ENCODE measurements at places on chromosomes 6 and 20. TPM values are rescaled to one million over a fixed set of nuclear protein-coding genes. Genes with fewer than 3 reads are reported as not detected.
A peak's percentile ranks its signal among the peaks of the same experiment; 100 is the strongest.

DNA sequence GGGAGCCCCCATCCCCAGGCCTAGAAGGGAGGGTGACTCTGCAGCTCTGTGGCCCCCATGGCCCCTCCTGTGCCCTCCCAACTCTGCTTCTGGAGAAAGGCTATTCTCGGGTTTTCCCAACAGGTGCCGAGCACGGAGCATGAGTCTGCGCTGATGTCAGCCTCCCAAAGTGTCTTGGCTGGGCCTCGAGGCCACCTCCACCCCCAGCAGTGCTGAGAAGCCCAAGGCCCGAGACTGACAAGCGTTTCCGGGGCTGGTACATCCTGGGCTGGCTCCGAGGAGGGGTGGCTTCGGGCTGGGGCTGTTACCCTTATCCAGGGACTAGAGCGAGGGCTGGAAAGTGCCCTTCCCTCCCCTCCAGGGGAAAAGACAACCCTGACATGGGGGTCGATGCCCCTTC is 60.2 kb upstream of the GATA5 start:
- no peak for DNase-seq

- no peak for DNase-seq
Measured at GRCh38 chr20:1272368-1273100, 6.4 kb downstream of the SNPH start.

GRCh38 chr6:140576004-140576555 is 1201.6 kb upstream of the CITED2 start:
- no peak for DNase-seq

GRCh38 chr20:51508158-51508557 is 34.4 kb downstream of the NFATC2 start:
- no peak for DNase-seq

ALDH8A1 gene
- total RNA-seq = 0.14 TPM

DNA sequence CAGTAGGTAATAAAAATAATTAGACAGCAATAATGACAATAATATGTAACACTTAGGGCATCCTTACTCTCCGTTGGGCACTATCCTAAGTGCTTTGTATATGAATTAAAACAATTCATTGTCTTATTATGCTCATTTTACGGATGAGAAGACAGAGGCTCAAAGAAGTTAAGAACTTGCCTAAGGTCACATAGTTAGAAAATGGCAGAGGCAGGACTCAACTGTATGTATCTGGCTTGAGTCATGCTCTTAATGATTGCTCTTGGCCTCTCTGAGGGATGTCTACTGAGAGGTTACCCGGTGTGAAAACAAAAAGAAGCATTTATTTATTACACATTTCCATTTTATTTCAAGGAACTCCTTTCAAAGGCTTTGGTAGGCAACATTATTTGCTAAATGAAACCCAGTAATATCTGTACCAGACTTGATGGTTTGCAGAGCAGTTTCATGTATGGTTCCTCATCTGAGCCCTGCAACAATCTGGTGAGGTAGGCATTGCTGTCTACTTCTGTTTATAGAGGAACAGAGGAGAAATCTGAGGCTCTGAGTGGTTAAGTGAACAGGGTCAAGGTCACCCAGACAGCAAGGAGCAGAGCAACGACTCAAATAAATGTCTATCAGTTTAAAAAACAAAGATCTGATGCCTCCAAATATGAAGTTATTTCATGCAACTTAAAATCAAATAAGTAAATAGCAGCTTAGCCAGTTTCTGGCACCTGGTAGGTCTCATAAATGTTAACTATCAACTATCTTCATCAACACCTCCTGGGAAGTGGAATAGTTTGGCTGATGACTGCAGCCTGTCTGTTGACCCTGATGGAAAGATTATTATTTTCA is 4.2 kb upstream of the PARD6B start:
- no peak for DNase-seq

ZNF451 gene
- 16.4 TPM for total RNA-seq

GSTA1 gene
- not detected for total RNA-seq

DNA sequence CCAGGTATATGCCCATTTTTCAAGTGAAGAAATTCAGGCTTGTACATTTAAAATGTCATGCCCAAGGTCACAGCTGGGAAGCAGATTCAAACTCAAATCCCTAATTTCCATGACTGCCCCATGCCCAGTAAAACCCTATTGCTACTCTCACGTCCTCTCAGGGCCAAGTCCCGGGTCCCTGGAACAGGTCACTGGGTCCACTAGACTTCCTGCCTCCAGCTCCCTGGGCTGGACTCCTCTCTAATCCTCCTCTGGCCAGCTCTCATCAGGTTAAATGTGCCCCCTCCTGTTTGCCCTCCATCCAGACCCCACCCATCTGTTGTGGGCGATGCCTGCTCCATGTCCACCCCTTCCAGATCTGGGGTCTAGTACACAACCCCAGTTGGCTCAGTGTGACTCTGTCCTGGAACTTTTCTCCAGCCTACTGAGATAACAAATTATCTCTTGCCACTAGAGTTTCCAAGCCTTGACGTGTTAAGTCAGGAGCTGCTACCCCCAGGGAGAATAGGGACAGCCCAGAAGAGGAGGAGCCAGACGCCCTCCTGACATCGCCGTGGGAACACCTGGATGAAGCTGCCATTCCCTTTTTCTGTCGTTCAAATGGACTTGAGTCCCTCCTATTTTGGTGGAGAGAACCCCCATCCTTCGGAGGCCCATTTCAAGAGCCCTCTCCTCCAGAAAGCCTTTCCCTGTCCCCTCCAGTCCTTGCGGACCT is 3.7 kb upstream of the SPDEF start:
- no peak for DNase-seq

PRRC2A gene
- total RNA-seq = 81.2 TPM

MCHR2 gene
- not detected for total RNA-seq

STK38 gene
- 21.5 TPM for total RNA-seq

FAM83C gene
- not detected for total RNA-seq

GRCh38 chr6:153537422-153537821 is 406.3 kb upstream of the RGS17 start:
- DNase-seq = peak; percentile 3

DNA sequence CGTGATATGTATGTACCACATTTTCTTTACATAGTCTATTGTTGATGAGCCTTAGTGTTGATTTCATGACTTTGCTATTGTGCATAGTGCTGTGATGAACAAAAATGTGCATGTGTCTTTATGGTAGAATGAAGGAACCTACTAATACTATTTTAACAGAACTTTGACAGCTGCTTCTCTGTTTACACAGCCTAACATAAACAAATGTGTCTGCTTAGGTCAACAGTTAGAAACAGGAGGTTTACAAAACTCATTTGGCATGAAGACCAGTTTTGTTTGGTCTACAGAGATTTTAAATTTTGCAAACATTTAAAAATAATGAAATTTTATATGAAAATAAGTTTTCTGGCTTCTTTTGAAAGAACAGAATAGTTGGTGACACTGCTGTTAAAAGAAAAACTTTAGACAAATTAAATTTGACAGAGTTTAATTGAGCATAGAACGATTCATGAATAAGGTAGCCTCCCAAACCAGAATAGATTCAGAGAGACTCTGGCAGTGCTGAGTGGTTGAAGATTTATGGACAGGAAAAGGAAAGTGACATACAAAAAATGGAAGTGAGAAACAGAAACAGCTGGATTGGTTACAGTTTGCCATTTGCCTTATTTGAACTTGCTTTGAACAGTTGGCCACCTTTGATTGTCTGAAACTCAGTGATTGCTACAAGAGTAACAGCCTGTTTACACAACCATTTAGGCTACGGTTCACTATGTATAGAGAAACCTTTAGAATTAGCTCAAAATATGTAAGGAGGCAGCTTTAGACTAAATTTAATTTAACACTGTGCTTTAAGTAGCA is 715.8 kb upstream of the HS3ST5 start:
- no peak for DNase-seq

GRM4 gene
- total RNA-seq = not detected

C2 gene
- not detected for total RNA-seq

DNA sequence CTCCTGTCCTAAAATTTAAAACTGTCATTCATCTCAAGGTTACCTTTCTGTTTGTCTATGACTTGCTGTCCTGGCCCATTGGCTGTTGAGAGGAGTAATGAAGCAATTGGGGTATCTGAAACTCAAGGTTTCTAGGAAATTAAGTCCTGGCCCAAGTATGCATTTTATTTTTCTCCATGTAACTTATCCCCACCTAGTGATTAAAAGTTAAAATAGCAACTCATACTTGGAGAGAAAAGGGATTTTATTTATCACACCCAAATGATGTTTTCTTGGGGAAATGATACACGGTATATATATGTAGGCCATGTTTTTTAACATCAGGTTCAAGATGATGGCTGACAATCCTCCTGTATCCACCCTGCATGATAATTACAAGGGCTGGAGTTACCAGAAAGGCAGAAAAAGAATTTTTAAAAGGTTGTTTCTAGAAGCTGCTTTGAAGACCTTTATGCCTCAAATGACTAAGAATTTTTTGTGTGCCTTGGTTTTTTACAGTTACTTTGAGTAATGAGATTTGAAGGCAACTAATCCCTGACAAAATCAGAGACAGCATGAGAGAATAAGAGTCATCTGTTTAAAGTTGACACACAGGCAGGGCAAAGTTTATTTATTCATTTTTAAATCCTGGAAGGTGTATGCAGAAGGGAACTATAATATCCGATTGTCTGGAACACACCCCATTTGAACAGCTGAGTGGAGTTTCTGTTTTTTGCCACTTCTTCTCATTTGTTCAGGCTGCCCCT is 28.9 kb upstream of the C6orf58 start:
- no peak for DNase-seq

NOL7 gene
- total RNA-seq = 140 TPM

ASIP gene
- total RNA-seq = not detected

DNA sequence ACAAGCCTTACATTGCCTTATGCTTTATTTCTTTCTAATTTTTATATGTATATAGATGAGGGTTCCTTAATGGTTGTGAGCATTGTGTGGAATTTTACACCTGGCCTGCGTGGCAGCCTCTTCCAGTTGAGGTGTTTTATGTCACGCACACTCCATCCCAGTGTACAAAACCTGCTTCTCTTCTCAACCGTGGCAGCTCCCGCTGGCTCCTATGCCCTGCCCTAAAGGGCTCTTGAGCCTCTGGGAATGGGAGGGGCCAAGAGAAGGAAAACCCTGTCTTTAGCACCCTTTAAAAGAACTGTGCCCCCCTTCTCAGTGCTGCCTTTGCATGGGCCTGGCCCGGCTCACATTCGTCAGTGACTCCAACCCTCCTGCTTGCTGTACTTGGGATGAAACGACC is 4.3 kb upstream of the DNAJC5 start:
- no peak for DNase-seq

DNA sequence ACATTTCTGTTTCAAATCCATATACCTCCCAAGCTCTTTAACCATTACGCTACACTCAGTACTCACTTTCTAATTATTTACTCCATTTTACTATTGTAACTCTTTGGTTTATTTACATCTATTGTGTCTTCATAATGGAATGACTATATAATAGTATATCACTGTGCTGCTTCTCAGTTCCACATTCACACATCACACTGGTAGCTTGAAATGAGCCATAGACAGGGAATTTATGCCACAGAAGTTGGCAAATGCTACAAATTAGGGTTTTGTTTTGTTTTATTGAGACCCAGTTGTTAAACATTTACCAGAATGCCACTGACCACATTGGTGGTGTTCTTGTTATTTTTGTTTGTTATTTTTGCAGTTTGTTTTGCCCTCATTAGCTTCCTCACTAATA is 213.9 kb downstream of the KCNQ5 start:
- DNase-seq = no peak

All from epithelial cell of proximal tubule (primary cell).